Smooth muscle cell of trachea (primary cell): ENCODE measurements at places on chromosomes 1 and 21. TPM values are rescaled to one million over a fixed set of nuclear protein-coding genes. Genes with fewer than 3 reads are reported as not detected.

The ACTL8 gene
- 0.15 TPM in 1 of 2 replicates, not detected in the other for total RNA-seq

The PDPN gene
- 0.87 and 4.5 TPM in 2 replicates for total RNA-seq

The ADGRL4 gene
- 6.9 and 23.3 TPM in 2 replicates for total RNA-seq

The PADI2 gene
- under 0.01 and 0.15 TPM in 2 replicates for total RNA-seq

The PPFIA4 gene
- total RNA-seq: 5.5 and 20.0 TPM in 2 replicates

The EXO1 gene
- total RNA-seq: 2.0 and 14.7 TPM in 2 replicates

The CCDC185 gene
- total RNA-seq: 0.17 TPM in 1 of 2 replicates, not detected in the other

The NBPF10 gene
- total RNA-seq: 2.0 and 4.4 TPM in 2 replicates

The S100A2 gene
- 3.3 and 6.0 TPM in 2 replicates for total RNA-seq

The DISP1 gene
- 8.9 and 11.6 TPM in 2 replicates for total RNA-seq

The KRTAP10-8 gene
- total RNA-seq: not detected in 2 replicates

The TFAP2E gene
- total RNA-seq: 0.33 and 0.44 TPM in 2 replicates
